ENCODE measurements at places on chromosomes 5 and 9. TPM values are rescaled to one million over a fixed set of nuclear protein-coding genes. Genes with fewer than 3 reads are reported as not detected.

DNA sequence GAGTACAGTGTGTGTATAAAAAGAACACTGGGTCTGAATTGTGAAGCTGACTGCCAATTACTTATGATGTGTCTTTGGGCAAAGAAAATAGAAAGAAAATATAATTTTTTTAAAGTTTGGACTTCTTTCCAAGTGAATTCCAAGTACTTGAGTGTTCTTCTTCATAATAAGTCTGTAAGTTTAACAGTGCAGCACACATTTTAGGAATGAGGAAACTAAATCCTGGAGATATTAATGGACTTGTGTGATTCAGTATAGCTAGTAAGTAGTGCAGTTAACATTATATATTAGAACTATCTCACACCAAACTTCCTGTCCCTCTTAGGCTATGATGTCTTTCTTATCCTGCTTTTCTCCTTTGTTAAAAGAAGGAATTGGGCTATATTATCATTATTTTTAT is 1953.8 kb downstream of the MAT2B start:
- DNase-seq = peak; percentile 8

GRCh38 chr5:81633471-81633870 is 117.4 kb downstream of the SSBP2 start:
- no peak for DNase-seq

DNA sequence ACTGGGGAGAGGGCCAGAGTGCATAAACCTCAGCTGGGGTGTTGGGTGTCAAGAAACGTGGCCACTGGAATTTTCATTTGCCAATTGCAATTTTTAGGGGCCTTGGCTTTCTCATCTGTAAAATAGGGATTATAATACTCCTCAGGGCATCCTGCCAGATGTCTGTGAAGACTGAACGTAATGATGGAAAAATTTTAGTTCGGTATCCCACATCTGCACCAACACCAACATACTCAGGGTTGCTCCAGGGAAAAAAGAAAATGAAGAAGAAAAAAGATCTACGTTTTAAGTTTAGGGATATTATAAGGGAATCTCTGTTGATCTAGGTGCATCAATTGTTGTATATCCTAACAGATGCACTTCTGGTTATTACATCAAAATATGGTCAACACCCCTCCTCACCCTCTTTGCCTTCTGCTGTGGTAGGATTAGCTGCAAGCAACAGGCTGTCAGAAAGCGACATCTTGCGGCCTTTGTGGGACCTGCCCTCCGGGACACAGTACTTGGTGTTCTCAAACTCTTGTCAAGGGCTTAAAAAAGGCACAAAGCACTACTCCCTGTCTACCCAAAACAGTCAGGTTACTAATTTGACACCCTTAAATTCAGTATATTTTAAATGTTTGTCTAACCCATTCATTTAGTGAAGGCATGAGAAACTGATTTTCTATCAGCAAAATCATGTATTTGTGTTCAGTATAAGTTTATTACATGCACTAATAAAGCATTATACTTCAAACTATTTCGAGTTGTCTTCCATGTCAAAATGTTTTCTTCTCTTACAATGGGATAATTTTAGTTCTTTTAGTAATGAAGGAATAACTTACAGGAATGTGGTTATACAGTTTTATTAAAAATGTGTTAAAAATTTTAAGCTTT is 8.3 kb upstream of the TBC1D2 start:
- peak; percentile 62 for DNase-seq

GRCh38 chr9:15160673-15161072 is 146.3 kb downstream of the TTC39B start:
- DNase-seq = no peak

DNA sequence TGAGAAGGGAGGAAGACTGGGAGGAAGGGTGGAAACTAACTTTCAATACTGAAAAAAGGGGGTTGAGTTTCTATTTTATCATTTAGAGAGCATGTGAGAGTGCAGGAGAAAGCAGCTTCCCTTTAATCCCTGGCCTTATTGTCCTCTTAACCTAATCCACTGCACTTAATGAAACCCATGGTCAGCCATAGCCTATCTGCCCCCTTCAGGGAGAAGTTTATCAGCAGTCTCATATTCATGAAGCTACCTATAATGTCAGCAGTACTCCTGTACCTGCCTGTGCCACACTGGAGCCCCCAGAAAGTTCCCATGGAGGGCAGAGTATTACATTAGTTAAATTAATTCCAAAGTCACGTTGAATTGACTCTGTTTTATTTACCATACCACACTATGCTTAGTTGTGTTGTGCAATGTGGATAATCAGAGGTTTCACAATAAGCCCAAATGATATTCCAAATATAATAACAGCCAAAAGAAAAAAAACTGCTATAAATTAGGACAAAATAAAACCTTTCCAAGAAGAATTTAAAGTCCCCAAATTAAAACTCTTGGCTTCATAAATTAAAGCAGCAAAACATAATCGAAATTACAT is 62.9 kb downstream of the MUSK start:
- no peak for DNase-seq

- no peak for DNase-seq
Observed at GRCh38 chr5:177297922-177298321, 5.6 kb downstream of the RAB24 start.

GRCh38 chr5:83608122-83608521 is 112.5 kb downstream of the HAPLN1 start:
- DNase-seq = no peak

Gene SPATA31D3
- polyA plus RNA-seq = not detected

Gene SMIM32
- polyA plus RNA-seq = not detected

Gene ABCA1
- polyA plus RNA-seq = 2.2 TPM

Gene GGTA1
- polyA plus RNA-seq = not detected

Gene CDKN2B-AS1
- polyA plus RNA-seq = 0.67 TPM

Data from foreskin keratinocyte (primary cell).